SK-N-MC (cell line): ENCODE measurements at places on chromosomes 11 and 22.
A peak's percentile ranks its signal among the peaks of the same experiment; 100 is the strongest.

DNA sequence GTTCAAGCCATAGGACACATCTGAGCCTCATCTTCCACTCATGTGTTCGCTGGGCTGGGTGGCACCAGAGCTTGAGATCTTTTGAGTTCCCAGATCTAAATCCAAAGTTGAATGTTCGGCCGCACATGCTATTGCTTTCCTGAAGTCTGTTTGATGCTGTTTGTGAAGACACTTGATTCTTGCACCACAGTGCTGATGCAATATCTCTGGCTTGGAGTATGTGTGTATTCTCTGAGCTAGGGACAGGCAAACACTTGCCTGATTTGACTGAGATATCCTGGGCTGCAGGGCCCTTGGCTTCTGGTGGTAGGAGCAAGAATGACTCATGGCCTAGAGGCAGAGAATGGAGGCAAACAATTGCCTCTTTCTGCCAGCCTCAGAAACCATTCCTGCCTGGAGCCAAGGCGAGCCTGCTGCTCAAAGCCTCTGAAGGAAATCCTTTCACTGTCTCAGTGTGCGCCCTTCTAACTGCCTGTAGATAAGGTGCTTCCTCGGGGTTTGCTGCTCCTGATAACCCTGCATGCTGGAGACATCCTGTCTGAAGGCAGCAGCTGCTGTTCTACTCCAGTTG, 73.0 kb downstream of the CYB5R2 start:
- DNase-seq: no peak

DNA sequence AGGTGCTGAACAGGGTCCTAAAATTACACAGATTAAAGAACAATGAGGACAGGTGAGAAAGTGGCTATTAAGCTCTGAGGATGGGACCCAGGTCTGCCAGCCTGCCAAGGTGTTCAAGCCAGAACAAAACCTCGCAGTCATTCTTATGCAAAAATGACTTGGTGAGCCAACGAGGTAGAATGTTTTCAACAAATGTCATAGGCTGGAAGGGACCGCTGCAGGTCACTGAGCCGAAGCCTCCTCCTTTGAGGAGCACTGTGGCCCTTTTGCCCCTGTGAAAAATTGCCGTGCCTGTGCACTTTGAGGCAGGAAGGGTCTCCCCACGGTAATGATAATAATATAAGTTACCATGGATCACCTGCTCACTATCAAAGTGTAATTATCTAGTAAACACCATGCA, 216.2 kb downstream of the DSCAML1 start:
- DNase-seq: no peak

- DNase-seq: no peak
Observed at GRCh38 chr22:46613606-46614021, 6.6 kb upstream of the GRAMD4 start.

GRCh38 chr11:122853971-122854446, 15.7 kb downstream of the CRTAM start:
- DNase-seq: peak; percentile 58

DNA sequence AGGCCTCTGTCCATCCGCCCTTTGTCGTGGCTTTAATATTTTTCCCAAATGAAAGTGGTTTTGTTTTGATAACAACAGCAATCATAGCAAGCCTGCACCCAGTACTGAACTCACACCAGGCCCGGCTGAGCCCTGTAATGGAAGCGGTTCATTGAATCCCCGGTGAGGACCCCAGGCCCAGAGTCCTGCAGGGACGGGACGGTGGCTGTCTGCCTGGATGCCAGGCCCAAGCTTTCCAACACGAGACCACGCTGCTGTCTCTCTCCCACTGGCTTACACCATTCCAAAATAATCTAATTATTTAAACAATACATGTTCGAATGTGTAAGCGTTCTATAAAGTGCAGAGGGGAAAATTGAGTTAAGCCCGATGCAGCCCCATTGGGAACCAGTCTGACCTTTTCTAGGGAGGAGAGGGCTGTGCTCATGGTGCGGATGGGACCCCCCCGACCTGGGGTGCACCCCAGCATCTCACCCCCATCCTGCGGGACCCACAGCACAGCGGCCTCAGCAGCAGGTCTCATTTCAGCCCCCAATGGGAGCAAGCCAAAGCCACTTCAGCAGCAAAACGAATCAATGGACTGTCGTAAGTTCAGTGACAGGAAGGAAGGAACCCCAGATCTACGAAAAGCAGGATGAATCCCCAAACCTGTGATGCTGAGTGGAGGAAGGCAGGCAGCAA, 1046.9 kb downstream of the BRD1 start:
- DNase-seq: no peak

- DNase-seq: no peak
Observed at GRCh38 chr11:47889714-47890441, 41.7 kb upstream of the NUP160 start.

GRCh38 chr11:118295199-118295598, 9.3 kb upstream of the CD3E start:
- DNase-seq: no peak

- no peak for DNase-seq
Observed at GRCh38 chr11:73209892-73210291, 8.2 kb upstream of the P2RY2 start.

- no peak for DNase-seq
Observed at GRCh38 chr22:17922925-17923903, 101.1 kb downstream of the MICAL3 start.

DNA sequence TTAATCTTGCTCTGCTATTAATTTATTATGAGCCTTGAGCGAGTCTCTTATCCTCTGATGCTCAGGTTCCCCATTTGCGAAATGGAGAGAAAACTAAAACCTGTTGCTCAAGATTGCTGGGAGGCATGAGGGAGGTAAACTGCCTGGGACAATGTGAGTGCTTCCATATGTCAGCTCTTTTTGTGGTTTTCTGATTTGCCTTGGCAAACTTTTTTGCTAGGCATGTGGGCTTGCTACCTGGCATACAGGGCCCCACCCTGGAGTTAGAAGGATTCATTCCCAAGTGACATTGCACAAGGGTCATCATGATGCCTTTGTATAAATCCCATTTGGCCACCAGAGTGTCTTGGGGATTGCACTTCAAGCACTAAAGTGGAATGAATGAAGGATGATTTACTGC, 22.4 kb downstream of the TSPAN18 start:
- no peak for DNase-seq

DNA sequence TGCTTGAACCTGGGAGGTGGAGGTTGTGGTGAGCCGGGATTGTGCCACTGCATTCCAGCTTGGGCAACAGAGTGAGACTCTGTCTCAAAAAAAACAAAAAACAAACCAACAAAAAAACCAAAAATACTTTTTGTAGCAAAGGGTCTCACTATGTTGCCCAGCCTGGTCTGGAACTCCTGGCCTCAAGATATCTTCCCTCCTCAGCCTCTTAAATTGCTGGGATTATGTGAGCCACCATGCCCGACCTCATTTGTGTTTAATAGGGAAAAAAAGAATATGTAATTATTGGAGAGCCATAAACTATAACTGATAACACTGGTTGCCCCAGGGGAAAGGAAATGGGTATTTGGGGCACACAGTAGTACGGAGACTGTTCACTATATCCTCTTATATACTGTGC, 19.7 kb downstream of the UVRAG start:
- no peak for DNase-seq

- no peak for DNase-seq
Observed at GRCh38 chr22:44460691-44461375, 37.2 kb downstream of the RTL6 start.
